ENCODE measurements at places on chromosomes 6 and 20.

DNA sequence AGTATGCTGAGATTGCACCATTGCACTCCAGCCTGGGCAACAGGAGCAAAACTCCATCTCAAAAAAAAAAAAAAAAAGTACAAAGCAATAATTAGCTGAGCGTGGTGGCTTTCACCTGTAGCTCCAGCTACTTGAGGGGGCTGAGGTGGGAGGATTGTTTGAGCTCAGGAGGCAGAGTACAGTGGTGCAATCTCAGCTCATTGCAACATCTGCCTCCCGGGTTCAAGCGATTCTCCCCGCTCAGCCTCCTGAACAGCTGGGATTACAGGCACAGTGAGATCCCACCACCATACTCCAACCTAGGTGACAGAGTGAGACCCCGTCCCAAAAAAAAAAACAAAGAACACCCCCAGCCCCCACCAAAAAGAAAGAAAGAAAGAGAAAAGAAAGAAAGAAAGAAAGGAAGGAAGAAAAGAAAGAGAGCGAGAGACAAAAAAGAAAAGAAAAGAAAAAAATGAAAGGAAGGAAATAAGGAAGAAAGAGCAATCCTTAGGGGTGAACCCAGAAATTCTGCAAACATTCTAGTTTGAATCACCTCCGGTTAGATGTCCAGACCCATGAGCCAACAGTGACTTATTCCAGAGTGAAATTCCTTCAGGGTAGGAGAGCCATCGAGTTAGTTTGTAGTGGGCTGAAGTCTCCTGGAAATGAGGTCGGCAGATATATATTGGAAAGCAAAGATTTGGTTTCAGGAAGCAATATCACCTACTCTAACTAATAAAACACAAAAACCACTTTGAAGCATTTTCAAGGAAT, 3.2 kb upstream of the RIPOR3 start:
- DNase-seq, result no peak

DNA sequence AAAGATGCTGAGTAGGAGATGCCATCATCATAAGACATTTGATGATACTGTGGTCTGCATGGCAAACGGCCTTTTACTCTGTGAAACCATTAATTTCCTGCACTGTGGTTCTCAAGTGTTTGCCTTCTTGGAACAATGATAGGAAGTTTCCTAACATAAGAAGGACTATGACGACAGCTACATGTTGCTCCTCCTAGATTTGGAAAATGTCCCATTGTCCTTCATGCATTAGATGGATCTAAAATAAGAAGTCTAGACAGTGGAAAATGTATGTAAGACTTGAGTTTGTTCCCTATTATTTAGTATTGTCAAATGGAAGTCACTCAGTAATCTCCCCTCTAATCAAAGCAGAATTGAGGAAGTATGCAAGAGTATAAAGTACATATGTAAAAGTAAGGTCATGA, 98.5 kb upstream of the TMEM170B start:
- no peak for DNase-seq

GRCh38 chr20:1882026-1882425, 13.2 kb upstream of the SIRPA start:
- no peak for DNase-seq

- no peak for DNase-seq
These were observed 429.9 kb upstream of the ARID1B start for GRCh38 chr6:156347246-156347645.

DNA sequence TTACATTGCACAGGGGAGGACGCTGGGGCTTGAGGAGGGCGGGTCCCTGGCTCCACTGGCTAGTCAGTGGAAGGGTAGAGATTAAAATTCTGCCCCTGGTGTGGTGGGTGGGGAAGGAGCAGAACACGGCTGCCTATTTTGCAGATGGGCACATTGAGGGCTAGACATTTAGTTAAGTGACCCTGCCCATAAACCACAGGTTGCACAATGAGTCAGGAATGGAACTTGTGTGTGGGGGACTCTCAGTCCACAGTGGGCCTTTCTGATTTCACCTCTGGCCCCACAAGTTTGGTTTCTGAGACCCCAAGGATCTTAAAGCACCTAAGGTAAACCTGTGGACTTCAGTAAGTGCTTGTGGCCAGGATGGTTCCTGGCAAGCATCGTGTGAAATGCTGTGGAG, 22.0 kb upstream of the CCDC167 start:
- no peak for DNase-seq

- DNase-seq, result no peak
These were observed 108.4 kb downstream of the RTN4IP1 start for GRCh38 chr6:106520711-106521401.
